CD4-positive, alpha-beta T cell (primary cell): ENCODE measurements at places on chromosomes 2 and 18.

DNA sequence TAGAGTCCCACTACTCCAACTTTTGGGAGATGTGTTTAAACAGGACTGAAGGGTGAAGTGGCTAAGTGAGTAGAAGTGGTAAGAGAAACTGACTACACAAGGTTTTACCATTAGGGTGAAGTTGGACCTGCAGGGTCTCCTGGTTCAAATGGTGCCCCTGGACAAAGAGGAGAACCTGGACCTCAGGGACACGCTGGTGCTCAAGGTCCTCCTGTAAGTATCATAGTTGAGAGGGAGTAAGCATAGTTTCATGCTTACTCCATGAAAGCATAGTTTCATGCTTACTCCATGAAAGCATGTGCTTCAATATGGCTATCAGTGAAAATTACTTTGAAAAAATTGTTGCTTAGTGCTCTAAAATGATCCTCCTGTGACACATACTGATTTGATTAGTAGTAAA is 19.1 kb downstream of the COL3A1 start:
- DNase-seq: no peak

DNA sequence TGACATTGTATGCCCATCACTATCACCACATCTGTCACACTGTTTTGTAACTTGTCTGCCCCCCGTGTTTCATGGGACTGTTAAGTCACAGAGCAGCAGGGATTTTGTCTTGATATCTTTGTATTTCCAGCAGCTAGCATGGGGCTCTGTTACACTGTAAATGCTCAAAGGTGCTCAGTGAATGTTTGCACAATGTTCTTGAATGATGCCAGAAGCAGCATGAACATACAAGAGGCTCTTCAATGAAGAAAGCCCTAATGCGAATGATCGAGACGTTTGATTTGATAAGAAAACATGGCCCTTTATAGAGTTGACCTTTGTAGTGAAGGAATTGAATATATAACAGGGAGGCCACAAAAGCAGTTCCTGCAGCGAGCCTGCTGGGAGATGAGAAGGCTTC is 120.9 kb upstream of the TTC39C start:
- no peak for DNase-seq

- DNase-seq: no peak
Observed at GRCh38 chr2:49687918-49688317, 533.6 kb upstream of the FSHR start.

DNA sequence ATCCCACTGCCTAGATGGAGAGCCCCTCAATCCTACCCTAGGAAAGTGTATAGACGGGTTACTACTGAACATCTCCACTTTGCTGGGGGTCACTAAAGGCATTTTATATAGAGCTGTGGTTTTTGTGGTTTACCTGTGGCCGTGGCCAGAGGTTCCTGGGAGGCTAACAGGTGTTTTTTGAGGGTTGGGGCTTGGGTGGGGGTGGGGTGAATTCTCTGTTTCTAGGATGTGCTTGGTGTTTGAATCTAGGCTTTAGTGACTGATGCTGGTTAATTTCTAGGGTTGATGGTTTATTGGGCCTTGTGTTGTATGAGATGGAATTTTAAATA is 7.7 kb downstream of the HOXD8 start:
- DNase-seq: no peak

DNA sequence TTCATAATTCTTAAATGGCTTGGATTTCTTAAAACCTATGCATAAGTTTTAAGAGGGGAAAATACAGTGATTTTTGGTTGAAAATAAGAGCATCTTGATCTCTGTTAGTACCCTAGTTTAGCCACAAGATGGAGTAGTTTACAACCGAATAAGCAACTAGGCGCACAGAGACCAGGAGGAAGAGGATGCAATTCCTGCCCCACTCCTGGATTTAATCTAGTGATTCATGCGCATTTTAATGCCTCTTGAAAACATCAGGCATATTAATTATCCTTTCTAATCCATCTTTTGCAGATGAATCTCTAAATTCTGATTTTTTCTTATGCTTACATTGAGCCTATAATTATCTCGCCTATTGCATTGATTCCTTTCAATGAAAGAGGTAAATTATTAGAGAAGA is 76.7 kb downstream of the MRPS9 start:
- no peak for DNase-seq

DNA sequence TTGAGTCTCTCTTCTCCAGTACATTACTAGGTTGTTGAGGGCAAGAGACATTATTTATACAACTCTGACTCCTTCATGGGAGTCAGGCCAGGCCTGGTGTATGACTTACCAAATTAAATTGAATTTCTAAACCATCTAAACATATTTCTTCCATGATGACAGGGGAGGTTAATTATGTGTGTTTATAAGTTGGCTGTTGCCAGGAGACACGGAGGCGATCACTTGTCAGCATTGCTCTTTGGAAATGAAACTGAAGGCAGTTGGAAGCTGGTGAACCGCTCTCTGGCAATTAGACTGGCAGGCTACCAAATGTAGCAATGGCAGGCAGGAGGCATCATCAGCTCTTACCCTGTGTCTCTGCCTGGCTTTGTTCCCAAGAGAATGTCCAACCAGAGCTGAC is 241.4 kb downstream of the KCNS3 start:
- no peak for DNase-seq

- no peak for DNase-seq
Observed at GRCh38 chr2:151156431-151156830, 105.2 kb downstream of the RBM43 start.

GRCh38 chr2:224479826-224480225 is 77.9 kb upstream of the FAM124B start:
- no peak for DNase-seq

- no peak for DNase-seq
Observed at GRCh38 chr18:54716586-54716985, 111.7 kb upstream of the RAB27B start.

GRCh38 chr2:157813467-157813866 is 62.7 kb downstream of the ACVR1 start:
- DNase-seq: no peak

- no peak for DNase-seq
Observed at GRCh38 chr2:76748581-76749296, 773.4 kb downstream of the LRRTM4 start.

- DNase-seq: no peak
Observed at GRCh38 chr2:112876971-112877361, 34.0 kb upstream of the IL37 start.

DNA sequence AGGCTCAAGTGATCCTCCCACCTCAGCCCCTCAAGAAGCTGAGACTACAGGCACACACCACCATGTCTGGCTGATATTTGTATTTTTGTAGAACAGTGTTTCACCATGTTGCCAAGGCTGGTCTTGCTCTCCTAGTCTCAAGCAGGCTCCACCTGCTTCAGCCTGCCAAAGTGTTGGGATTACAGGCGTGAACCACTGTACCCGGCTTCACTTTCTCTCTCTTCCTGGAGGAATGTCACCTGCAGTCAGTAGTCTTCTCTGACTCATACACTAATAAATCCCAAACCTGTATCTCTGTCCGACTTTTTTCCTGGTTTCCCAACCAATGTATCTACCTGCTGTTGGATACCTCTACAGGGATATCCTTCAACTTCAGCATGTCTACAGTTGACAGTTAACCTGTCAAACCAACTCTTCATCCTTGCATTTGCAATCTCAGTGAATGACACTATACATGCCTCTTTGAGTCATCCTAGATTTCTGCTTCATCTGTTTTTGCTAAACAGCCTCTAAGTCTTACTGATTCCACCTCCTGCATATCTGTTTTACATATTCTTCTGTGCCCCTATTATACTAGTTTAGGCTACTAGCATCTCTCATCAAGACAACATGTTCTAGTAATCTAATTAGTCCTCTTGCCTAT is 54.5 kb downstream of the RBBP8 start:
- DNase-seq: no peak

- DNase-seq: no peak
Observed at GRCh38 chr2:98484121-98484557, 39.5 kb downstream of the INPP4A start.

- no peak for DNase-seq
Observed at GRCh38 chr2:236970656-236971010, 115.1 kb upstream of the COPS8 start.
